ENCODE measurements at places on chromosomes 1 and 21.
A peak's percentile ranks its signal among the peaks of the same experiment; 100 is the strongest.

DNA sequence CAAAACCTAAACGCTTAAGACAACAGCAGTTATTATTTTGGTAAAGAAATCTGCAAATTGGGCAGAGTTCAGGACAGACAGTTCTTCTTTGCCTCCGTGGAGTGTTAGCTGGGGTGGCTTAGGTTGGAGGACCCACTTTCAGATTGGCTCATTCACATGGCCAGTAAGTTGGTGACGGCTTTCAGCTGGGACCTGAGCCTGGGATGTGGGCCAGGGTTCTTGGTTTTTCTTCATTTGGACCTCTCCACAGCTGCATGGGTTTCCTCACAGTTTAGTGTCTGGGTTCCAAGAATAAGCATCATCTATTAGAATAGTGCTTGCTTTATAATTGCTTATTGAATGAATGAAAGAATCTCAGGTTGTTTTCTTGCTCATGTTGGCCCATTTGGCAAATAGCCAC is 72.2 kb downstream of the ATF6 start:
- DNase-seq: no peak

GRCh38 chr1:21594935-21595897 is 73.9 kb downstream of the RAP1GAP start:
- DNase-seq: peak; percentile 92

DNA sequence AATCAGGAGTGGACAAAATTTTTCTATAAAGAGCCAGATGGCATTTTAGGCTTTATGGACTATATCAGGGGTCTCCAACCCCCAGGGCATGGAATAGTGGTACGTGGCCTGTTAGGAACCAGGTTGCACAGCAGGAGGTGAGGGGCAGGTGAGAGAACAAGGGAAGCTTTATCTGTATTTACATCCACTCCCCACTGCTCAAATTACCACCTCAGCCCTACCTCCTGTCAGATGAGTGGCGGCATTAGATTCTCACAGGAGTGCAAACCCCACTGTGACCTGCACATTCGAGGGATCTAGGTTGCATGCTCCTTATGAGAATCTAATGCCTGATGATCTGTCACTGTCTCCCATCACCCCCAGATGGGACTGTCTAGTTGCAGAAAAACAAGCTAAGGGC is 13.9 kb downstream of the PHTF1 start:
- DNase-seq: no peak

DNA sequence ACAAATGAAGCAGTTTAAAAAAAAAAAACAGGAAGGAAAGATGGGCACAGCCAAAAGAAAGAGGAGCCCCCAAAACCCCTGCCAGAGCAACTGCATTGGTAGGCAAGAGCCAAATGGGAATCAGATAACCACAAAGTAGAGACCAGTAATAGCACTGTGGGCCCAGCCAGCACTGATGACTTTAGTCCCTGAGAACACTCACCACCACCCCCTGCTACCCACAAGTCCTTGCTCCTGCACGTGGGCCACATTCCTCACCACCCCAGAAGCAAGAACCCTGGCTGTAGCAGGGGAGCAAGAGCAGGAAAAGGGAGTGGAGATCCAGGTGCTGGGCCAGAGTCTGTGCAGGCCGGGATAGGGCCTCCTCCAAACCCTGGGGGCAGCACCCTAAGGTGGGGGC is 86.1 kb downstream of the RRAGC start:
- no peak for DNase-seq

DNA sequence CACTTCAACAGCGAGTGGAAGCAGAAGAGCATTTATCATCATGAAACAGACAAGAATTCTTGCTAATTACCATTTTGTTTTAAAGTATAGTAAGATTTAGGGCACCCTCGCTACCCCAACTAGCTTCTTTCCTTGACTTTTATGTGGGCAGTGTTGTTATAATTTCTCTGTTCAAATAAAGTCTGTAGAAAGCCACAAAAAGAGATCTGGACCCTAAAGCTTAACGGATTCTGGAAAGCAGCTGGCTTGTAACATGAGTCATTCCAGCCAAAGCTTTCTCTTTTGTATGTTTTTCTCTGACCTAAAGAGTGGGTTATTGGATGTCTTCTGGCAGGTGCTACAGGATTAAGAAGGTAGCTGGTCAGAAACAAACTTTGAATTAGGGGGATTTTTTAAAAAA is 37.4 kb downstream of the RUNX1 start:
- no peak for DNase-seq

GRCh38 chr1:94254073-94254810 is 16.9 kb upstream of the ARHGAP29 start:
- no peak for DNase-seq

DNA sequence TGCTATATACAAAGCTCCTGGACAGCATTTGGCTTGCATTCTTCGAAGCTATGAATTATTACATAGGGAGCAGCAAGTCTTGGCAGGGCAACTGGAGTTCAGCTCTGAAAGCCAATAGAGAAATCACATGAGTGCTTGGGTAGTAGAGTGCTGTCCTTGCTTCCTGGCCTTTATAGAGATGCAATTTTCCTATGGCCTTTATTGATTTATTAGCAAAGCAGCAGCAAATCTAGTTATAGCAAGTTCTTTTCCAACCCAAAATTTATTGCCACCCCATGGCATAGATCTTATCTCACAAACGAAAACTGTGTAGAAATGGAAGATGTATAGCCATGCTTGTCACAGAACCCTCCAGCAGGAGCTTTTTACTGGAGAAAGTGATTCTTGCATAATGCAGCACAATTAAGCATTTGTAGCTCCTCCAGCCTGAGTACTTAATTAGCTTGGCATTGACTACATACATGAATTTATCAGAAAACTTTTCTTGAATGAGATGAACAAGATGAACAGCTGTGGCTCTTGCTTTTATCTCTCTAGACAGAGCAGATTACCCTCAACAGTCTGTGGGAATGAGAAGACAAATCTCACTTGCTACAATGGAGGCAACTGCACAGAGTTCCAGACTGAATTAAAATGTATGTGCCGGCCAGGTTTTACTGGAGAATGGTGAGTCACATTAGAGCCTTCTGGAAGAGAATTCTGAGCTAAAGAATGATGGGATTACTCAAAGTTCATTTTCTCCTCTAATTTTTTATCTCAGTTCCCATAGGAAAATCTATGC is 170.1 kb downstream of the CRB1 start:
- no peak for DNase-seq

DNA sequence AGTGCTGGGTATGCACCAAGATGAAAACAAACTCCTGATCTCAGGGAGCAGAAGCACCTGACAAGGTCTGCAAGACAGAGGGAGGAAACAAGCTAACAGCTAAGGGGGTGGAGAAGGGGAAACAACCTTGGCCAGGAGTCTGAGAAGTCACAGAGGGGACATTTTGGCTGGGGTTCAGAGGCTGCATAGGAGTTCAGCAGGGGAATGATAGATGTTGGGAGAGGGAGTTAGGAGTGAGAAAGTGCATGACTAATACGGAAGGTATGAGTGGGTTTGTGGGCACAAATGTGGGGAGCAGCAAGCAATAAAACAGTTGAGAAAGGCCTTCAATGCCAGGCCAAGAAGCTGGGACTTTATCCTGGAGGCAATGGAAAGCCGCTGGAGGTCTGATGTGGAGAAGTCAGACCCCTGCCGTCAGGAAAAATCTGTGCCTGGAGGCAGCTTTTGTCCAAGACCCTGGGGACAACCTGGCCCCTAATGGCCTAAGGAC is 16.4 kb downstream of the EPHA2 start:
- no peak for DNase-seq

DNA sequence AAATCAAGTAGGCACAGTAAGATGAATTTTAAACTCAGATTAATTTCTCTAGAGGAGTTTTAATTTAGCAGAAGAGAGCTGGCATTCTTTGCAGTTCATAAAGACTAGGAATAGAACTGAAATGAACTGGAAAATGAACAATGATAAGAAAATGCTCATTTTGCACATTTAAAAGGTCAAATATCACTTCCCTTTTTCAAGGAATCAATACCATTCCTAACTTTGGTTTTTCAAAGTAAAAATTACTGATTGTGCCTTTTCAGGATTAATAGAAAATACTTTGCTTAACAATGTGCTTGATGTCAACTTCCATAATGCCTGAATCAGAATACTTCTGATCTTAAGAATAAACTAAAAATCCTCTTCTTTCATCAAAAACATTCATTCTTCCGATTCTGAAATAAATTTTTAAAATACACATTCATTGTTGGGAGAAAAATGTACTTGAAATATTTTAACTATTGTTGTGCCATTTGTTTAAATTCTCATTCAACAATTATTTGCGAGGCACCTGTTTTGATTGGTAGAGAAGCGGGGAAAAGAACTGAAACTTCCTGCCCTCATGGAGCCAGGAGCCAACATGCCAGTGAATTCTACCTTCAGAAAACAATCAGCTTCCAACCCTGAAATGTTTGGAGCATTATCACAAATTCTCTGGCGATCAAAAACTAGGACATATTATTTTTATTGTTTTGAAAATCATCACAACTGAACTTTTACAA is 2.1 kb downstream of the SCAF4 start:
- DNase-seq: no peak

GRCh38 chr1:216596281-216596862 is 126.9 kb downstream of the ESRRG start:
- DNase-seq: no peak

GRCh38 chr1:31633117-31633516 is 11.6 kb downstream of the PEF1 start:
- peak; percentile 75 for DNase-seq

DNA sequence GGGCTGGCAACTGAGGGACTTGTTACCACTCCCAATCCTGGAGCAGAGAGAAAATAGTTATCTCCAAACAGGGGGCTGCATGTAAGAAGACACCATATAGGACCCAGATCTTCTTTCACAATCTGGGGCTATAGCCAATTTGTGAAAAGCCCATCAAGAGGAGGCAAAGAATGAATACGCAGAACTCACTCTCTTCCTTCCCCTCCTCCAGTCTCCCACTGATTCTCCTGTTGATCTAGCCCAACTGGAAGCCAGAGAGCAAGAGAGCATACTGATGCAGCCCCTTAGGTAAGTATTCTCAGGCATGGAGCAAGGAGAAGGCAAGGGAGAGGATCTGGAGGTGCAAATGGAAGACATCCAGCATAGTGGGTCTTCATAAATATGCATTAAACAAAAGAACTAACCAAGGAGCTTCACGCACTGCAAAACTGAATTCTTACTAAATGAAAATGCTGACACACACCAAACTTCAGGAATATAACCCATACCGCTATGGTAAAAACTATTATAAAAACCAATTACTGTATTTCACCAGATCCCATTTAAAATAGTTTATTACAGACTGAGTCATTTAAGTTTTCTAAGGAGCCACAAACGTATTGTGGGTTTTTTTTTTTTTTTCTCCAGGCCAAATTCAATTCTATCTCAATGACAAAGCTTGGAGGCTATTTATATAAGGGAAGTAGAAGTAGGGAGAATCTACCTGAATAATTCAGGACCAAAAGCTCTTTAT is 15.5 kb upstream of the HMGB4 start:
- DNase-seq: no peak

DNA sequence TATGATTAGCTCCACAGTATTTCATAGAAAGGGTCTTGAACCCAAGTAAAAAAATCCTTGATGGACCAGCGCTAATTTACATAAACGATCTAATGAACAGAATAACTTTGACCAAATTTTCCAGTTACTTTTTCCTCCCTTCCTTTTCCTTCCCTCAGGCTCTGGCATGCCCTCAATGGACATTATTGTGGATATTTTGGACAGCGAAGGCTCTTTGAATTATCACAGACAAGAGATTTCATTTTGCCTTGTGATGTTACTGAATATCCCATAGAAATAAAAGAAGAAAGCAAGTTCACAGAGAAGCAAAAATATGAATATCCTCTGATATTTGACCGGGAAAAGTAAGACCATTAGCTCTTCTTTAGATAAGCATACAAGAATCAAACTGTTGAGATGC is 60.3 kb upstream of the EXO1 start:
- no peak for DNase-seq

- DNase-seq: peak; percentile 64
Measured at GRCh38 chr1:44784094-44785028, 3.6 kb downstream of the BEST4 start.

GRCh38 chr1:29849991-29850757 is 613.9 kb downstream of the PTPRU start:
- DNase-seq: no peak

- no peak for DNase-seq
Measured at GRCh38 chr1:45526135-45526644, 4.5 kb upstream of the PRDX1 start.

- no peak for DNase-seq
Measured at GRCh38 chr1:4402032-4402431, 252.4 kb upstream of the AJAP1 start.

DNA sequence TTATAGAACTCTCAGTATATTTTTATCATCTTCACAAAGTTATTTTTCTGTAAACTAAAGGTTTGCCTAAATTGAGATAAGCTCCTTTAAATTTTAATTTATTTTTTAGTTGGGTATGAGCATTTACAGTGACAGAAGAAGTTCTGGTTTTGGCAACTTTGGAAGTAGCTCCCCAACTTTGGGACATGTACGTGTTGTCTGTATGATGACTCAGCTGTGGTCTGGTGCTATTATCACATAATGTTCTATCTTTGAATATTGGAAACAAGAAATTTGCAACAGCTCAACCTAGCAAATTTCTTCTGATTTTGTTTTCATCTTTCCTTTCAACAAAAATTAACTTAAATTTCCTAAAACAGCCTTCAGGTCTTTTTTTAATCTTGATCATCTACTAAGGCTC is 46.6 kb upstream of the C1orf105 start:
- DNase-seq: no peak

DNA sequence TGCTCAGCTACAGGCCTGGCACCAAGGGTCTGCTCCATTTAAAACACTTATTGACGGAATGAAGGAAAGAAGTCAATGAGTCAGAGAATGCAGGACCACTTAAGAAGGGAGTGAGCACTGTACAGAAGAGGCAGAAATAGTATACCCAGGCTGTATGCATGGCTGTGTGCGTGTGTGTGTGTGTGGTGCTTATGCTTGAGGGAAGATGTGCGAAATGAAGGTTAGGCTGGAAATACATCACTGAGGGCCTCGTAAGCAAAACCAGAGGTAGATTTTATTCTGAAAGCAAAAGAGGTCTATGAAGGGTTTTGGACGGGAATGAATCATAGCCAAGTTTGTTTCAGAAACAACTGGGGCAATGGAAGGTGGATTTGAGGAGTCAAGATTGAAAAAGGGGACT is 9.7 kb upstream of the ADGRB2 start:
- DNase-seq: no peak

DNA sequence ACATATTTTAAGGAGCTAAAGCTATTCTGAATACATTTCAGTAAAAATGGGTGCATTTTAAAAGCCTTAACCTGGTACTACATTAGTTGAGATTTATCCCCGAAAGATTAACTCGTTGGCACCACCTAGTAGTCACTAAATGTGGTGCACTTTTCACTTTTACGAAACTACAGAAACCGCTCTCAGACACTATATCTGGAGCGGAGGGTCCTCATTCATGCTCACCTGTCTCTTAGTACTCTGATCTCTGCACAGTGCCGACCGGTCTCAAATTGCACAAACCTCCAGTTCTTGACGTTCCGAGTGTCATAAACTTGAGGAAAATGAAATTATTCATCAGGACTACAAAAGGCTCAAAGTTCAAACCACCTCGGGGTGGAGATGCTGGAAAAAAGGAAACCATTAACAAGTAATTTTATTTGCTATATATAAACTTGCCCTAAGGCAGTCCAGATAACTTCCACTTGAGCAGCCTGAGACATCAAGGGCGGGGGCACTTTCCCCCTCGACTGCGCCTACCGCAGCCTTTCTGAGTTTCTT is 722 bp downstream of the LZIC start:
- DNase-seq: no peak

All from WTC11 (cell line).